Globus pallidus (tissue), 1 donor: ENCODE measurements at places on chromosomes 4 and X.
A peak's percentile ranks its signal among the peaks of the same experiment; 100 is the strongest.

DNA sequence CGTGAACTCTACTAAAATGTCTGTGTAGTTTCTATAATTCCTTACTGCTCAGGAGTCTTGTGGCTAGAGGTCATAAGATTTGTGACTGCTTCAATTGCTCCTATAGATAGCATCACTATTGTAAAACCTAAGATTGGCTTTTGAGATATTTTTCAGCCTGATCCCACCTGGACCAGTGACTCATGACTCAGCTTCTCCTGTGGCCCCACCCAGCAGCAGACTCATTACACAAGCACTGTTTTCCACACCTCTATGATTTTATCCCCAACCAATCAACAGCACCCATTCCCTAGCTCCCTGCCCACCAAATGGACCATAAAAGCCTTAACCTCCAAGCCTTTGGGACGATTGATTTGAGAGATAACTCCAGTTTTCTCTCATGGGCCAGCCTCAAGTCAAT lies 1157.0 kb upstream of the INTU start:
- DNase-seq: no peak

- DNase-seq: no peak
These were observed 715.4 kb upstream of the HS3ST1 start for GRCh38 chr4:12144051-12144450.

- no peak for DNase-seq
These were observed 90.4 kb upstream of the HPRT1 start for GRCh38 chrX:134369576-134369975.

DNA sequence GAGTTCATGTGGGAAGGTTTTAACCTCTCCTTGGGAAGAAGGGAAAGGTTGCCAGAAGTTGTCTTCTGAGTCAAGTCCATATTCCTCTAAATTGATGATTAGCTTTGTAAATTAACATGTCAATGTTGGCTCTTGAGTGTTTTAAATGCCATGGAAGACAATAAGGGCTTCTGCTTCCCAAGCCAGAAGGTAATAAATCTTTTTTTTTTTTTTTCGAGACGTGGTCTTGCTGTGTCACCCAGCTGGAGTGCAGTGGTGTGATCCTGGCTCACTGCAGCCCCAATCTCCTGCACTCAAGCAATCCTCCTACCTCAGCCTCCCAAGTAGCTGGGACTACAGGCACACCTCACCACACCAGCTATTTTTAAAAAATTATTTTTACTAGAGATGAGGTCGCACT lies 5.0 kb upstream of the REST start:
- DNase-seq: no peak

DNA sequence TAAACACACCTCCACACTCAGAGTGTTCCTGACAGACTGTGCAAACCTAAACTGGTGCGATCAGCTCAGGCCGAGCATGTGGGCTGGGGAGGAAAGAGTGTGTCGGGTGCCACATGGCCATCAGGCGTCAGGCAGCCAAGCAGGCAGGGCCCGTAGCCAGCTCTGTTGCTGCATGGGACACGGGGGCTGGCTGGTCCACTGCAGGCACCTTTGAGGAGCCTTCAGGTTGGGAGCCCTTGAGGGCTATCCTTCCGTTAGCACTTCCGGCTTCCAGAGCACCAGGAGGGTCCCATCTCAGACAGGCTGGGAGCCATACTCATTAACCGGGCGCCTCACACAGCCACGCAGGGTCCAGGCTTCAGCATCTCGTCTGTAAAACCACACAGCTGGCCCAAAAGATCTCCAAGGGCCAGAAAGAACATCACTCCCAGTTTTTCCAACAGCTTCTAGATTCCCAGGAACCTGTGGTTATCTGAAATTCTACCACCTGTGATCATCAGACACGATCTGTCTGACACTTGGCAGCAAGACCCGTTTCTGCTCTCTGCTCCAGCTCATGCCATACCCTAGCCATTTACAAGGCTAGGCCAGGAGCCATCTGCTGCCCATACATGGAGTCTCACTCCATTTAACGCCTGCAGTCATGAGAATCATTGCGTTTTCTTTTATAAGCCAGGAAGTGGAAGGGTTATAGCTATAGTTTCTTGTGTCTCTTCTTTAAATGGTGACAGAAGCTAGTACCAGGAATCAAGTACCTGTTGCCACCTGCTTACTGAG lies 87.5 kb downstream of the NSUN7 start:
- no peak for DNase-seq

GRCh38 chr4:54187148-54187547 lies 41.9 kb upstream of the PDGFRA start:
- peak; percentile 1 for DNase-seq

GRCh38 chr4:95867919-95868318 lies 28.0 kb downstream of the PDHA2 start:
- no peak for DNase-seq

DNA sequence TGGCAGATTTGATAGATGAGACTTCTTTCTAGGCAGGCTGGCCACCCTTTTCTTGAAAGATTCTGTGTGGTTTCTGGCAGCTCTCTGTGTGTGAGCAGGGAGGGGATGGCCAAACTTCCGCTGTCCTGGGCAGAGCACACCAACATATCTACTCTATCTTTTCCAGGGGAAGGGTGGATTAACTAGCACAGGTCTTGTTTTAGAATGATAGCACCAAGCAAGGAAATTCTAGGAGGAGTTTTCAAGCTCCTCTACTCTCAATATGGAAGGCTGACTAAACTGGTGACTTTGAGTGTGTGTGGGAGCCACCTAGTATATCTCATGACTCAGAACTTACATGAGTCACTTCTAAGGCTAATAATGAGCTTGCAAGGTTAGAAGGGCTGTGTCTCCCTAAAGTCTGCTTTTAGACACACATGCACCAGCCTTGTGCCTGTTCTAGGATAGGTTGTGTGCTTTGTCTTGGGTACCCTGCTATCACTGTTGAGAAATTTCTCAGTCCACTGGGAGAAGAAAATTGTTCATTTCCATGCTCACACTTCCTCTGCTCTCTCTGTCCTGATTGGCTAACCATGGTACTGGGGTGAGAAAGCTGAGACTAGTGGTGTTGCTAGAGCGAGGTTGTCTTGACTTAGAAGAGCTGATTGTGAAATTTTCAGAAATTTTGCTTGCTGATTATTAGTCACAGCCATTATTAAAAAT lies 72.9 kb downstream of the YIPF6 start:
- DNase-seq: no peak

- DNase-seq: no peak
These were observed 360.5 kb downstream of the ZNF674 start for GRCh38 chrX:46184749-46185148.
